IMR-90 (cell line): ENCODE measurements at places on chromosomes 12 and 14. TPM values are rescaled to one million over a fixed set of nuclear protein-coding genes. Genes with fewer than 3 reads are reported as not detected.
A peak's percentile ranks its signal among the peaks of the same experiment; 100 is the strongest.

- H3K27ac ChIP-seq: no peak overlapping the region
- H3K36me3 ChIP-seq: no peaks in the 10 kb centered on the region
- H3K27me3 ChIP-seq: peaks cover 7% of the 10 kb centered on the region
- 0 out of 2 replicates have a peak, but pooled peaks cover 2% of the 10 kb centered on the region for H3K4me1 ChIP-seq
- DNase-seq: peak; percentile 15
Observed at GRCh38 chr12:96078231-96079135, 43.1 kb upstream of the LTA4H start.

- no peak overlapping the region for H3K4me3 ChIP-seq
- H3K27ac ChIP-seq: no peak overlapping the region
- DNase-seq: no peak
- H3K4me1 ChIP-seq: no peaks in the 10 kb centered on the region
- no peaks in the 10 kb centered on the region for H3K36me3 ChIP-seq
Observed at GRCh38 chr14:23801766-23802165, 151.8 kb upstream of the DHRS4 start.

DNA sequence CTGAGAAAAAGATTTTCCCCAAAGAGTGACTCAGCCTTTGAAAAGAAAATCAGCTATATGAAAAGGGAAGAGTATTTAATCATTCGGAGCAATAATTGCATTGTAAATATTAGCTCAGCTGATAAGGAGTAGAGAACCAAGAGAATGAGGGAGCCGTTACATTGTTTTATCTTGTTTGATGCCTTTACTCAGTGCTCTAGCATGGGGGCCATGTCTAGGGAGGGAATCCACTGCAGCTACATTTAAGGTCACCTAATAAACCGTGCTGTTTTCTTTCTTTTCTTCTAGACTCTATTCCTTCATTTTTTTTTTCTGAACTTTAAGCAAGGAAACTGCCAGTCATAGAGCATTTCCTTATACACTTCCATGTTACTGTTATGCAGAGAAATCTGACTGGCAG lies 447.0 kb downstream of the DIO2 start:
- H3K36me3 ChIP-seq: no peaks in the 10 kb centered on the region
- DNase-seq: no peak
- H3K27ac ChIP-seq: no peak overlapping the region

HOXC9 gene
- total RNA-seq: not detected in 2 replicates
